Skin of body (tissue), 3 donors: ENCODE measurements at places on chromosomes 3 and 15. TPM values are rescaled to one million over a fixed set of nuclear protein-coding genes. Genes with fewer than 3 reads are reported as not detected.

The LRRC49 gene
- total RNA-seq = 11.4 TPM

The WDR93 gene
- total RNA-seq = 0.20 TPM

The TLNRD1 gene
- 4.5 TPM for total RNA-seq

The CCR8 gene
- total RNA-seq = not detected

The CA12 gene
- 4.3 TPM for total RNA-seq

The MASP1 gene
- total RNA-seq = 26.5 TPM

The FEZF2 gene
- not detected for total RNA-seq

The LNP1 gene
- 3.4 TPM for total RNA-seq

The PPP2R3A gene
- 24.8 TPM for total RNA-seq

The MKRN3 gene
- 0.89 TPM for total RNA-seq

The EIF1B gene
- 26.4 TPM for total RNA-seq

The SERPINI2 gene
- total RNA-seq = not detected

GRCh38 chr3:193372783-193373182 is 5.8 kb downstream of the ATP13A5 start:
- no peak for DNase-seq

DNA sequence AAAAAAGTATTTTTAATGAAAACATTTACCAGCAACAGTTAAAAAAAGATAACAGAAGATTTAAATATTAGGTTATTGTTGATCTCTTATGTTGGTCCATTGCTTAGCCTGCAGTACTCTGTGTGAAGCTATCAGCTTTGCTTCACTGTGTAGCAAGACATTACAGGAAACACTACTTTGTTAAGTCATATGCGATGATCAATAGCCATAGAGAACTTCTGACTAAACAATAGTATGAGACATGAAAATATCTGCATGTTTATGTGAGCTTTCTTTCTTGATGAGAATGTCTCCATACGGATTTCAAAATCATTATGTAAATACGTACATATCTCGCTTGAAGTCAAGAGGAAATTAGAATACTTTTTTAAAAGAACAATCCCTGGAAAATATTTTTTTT is 27.0 kb upstream of the CAPN3 start:
- no peak for DNase-seq

DNA sequence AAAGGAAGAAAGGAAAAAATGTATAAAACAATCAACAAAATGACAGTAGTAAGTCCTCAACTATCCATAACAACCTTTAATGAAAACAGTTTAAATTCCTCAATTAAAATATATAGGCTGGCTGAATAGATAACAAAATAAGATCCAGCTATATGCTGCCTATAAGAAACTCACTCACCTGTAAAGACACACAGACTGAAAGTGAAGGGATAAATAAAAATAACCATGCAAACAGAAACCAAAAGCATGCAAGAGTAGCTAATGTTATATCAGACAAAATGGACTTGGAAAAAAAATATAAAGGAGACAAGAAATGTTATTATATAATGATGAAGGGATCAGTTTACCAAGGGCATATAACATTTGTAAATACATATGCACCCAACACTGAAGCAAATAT is 51.2 kb downstream of the AP4E1 start:
- DNase-seq = no peak

- DNase-seq = no peak
Measured at GRCh38 chr3:12255393-12255792, 33.5 kb upstream of the PPARG start.

DNA sequence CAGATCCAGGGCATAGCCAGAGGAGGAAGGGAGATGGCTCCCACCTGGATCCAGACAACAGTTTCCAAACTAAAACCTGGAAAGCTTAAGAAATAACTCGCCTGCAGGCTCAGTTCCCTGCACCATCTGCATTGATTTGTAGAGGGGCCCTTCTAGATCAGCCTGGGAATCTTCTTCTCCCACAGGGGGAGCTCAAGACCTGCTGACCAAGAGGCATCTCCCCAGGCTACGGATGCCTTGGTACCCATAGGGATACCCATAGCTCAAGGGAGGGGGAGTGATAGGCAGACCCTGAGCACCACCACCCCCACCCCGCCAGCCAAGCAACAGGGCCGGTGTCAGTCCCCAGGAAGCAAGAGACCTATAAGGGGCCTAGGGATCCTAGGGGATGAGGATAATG is 28.0 kb upstream of the DCLK3 start:
- DNase-seq = no peak

DNA sequence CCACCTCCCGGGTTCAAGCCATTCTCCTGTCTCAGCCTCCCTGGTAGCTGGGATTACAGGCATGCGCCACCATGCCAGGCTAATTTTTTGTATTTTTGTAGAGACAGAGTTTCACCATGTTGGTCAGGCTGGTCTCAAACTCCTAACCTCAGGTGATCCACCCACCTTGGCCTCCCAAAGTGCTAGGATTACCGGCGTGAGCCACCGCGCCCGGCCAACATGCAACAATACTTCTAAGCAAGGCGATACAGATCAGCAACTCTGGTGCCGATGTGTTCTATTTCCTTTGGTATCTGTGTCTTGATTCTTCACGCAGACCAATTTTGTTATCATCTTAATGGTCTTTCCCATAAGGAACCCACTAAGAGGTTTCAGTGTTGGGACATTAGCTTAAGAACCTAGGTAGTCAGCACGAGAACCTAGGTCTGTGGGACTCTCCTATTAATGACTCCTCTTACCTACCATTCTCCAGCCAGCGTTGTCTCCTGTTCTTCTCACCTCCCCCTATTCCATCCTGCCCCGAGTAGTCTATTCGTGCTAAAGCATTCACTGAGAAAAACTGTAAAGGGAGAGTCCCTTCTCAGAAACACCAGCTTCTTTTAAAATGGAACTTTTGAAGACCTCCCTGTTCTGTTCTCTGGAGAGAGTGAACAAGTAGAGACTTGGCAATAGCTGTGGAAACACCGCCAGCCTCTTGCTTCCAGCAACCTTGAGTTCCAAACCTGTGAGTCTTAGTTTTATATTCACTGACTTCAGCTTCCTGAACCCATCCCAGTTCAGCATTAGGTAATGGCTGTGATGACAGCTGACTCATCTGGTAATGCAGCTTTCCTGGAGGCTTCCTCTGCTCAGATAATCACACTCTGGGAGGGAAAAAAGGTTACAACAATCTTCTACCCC is 61.2 kb downstream of the TSC22D2 start:
- DNase-seq = peak; percentile 67

DNA sequence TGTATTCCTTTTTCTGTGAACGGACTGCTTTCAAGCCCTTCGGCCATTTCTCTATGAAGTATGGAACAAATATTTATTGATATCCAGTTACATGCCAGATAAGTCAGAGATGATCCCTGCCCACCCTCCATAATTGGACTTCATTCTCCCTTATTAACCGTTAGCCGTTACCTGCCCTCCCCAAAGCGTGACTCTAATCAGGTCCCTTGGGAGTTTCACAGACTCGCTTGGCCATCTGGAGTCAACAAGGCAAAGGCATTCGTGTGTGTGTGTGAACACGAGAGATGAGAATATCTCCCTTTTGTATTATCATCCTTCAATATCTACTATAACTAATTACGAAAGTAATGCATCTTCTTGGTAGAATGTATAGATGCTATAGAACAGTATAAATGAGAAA is 314.5 kb downstream of the TLE3 start:
- DNase-seq = no peak

GRCh38 chr15:37375519-37375918 is 275.2 kb upstream of the MEIS2 start:
- DNase-seq = no peak

- no peak for DNase-seq
Measured at GRCh38 chr3:126104742-126105605, 21.1 kb upstream of the SLC41A3 start.

DNA sequence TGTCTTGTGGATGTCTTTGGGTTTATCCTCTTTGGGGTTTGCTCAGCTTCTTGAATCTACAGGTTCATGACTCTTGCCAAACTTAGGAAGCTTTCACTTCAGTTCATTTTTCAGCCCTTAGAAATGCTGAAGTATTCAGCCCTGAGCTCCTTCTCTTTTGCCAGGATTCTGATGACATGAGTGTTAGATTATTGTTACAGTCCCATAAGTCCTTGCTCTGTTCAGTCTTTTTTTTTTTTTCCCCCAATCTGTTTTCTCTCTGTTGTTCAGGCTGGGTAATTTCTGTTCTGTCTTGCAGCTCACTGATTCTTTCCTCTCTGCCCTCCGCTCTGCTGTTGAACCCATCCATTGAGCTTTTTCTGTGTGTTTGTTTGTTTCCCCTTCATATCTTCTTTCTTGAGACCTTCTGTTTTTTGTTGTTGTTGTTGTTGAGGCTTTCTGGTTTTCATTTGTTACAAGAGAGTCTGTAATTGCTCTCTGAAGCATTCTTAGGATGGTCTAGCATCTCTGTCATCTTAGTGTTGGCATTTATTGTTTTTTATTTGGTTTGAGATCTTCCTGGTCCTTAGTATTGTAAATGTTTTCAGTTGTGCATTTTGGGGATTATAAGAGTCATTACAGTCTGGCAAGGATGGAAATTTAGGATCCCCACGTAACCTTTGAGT is 18.4 kb downstream of the LRCH3 start:
- DNase-seq = peak; percentile 69

- DNase-seq = no peak
Measured at GRCh38 chr3:169855514-169855913, 14.2 kb downstream of the LRRC31 start.

DNA sequence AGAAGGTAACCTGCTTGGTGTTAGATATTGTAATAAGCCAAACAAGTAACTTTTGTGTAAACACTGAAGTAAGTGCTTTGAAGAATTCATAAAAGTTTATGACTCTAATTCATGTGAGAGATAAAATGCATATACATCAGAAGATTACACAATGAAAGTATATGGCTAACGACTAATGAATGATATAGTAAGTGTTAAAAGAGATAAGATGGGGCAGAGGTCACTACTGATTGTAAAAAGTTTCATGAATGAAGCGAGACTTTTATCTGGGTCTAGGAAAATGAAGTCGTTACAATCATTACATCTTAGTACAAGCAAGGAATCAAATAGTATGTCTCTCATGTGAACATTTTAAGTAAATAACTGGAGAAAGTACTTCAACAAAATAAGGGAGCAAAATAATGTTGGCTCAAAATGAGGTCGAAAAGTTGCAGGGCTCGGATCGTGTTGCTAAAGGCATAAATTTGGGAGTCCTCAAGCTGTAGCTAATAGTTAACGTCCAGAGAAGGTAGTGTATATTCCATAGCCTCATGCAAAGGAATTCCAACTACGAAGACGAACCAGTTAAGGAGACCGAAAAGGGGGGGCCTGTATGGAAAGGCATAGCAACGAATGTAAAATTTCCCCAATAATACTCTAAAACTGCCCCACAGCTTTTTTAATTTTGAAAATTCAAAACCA is 984 bp upstream of the DUT start:
- no peak for DNase-seq

DNA sequence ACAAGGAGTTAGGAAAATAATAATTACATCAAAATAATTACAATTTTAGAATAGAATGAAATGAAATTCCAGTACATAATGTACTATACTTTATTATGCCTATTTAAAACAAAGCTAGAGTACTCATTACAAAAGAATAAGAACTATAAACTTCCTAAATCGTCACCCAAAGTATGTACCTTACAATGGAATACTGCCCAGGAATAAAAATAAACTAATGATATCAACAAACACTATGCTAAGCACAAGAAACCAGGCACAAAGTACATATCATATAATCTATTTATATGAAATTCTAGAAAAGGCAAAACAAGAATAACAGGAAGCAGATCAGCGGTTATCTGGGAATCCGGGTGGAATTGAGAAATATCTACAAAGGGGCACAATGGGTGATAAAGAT is 84.7 kb downstream of the MYO9A start:
- DNase-seq = no peak

- no peak for DNase-seq
Measured at GRCh38 chr3:159798951-159799350, 189.7 kb upstream of the IL12A start.

DNA sequence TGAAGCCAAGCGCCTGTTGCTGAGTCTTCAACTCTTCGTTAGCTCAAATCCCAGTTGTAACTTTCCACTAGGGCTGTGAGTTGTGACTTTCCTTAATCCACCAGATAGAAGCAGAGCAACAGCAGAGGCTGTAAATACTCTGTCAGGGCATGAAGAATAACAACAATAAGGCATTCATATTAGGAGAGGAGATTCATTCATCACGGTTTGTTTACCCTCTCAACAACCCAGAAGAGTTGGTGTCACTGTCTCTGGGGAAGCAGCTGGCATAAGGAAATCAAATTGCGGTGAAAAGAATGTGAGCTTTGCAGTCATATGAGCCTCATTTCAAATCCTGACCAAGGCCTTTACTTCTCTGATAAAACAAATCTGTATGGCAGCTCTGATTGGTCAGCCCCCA is 184.8 kb downstream of the SHQ1 start:
- DNase-seq = peak; percentile 54

DNA sequence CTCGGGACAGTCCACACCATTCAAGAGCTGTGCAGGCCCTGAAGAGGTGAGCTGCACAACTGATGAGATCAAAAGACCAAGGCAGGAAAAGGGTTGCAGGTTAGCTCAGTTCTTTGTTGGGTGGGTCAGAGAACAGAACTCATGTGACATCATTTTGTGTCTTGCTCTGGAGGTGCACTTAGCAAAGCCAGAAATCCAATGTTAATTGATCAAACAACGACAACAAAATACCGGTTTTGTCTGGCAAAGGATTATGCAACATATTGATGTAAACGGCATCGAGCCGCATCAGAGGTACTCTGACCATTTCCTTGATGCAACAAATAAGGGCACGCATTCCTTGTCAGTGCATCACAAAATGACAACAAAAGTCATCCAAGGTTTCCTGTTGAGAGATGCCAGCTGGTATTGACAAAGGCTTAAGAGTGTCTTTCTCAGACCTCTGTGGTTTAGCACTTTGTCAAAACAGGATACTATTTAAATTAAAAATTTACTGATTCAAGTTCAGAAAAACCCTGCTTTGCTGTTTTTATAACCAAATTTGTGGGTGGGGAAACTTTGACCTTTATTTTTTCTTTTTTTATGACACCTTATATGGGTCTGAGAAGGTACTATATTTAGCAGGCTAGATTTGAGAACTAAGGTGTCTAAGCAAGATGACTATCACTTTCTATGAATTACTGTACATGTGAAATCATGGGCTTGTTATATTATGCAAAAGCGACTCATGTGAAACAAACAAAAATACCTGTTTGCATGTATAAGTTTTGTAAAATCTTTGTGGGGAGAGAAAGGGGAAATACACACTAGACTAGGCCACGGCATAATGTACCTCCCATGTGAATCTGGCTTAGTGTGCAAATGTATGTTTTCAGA is 496.1 kb downstream of the FOXP1 start:
- DNase-seq = no peak

DNA sequence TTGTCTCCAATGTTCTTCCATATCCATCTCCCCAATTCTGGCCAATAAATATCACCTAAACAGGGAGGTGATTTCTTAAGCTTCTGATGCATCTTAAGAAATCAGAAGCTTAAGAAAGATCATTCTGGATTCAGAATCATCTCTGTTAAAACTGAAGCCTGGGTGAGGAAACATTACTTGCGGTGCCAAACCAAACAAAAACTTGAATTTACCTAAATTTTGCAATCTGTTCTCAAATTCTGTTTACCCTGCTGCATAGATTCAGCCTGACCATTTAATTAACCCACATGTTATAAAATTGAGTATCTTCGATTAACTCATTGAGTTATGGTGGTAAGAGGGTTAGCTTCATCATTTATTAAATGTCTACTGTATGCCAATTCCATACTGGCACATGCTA is 204.4 kb upstream of the ZNF385D start:
- DNase-seq = no peak
